ENCODE measurements at places on chromosomes 6 and 20.

GRCh38 chr6:33279257-33279695 is 2.4 kb downstream of the B3GALT4 start:
- no peak for DNase-seq

DNA sequence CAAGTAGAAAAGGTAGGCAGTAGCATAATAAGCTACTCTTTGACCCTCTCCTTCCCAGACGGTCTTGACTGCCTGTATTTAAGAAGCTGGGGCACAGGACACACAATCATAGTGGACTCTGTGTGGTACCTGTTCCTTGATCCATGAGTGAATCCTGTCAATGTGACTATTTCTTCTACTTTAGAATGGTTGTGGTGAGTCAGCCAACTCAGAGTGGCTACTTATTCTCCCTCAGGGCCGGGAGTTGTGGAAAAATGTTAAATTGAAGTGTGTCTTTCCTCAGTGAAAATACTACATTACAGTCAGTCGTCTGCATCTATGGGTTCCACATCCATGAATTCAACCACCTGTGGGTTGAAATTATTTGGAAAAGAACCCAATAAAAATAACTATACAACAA is 30.8 kb upstream of the PREP start:
- no peak for DNase-seq

DNA sequence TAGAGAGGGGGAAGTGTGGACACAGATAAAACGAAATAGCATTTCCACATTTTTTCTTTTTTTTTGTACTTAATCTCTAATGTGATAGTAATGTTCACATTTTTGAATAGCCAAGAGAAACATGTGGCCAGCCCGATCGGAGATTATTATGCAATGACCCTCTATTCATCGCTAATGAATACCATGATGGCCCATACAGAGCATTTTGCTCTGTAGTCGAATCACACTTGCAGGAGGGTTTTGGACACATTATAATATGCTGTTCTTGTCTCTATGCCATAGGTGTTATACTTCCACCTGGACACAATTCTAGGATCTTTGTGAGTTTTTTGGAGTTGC is 60.1 kb downstream of the MTHFD1L start:
- DNase-seq: no peak

GRCh38 chr20:25022680-25023079 is 30.1 kb upstream of the APMAP start:
- no peak for DNase-seq

- DNase-seq: no peak
These were observed 251.0 kb downstream of the UST start for GRCh38 chr6:148997865-148998264.

DNA sequence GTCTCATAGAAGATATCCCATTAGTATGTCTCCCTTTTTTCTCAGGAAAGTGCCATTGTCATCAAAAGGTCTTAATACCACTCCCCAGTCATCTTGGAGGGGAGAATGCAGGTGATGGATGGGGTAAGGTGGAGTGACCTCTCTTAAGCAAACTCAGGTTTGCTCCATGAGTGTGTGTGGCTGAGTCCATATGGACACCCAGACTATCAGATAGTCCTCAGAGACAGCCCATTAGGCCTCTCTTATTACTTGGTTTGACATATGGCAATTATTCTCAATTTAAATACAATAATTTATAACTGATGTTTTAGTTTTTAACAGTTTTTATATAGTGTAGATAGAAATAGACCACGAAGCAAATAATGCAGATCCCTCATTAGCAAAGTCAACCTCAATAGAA is 23.2 kb downstream of the LAMA4 start:
- no peak for DNase-seq

GRCh38 chr20:46915575-46916257 is 21.1 kb downstream of the EYA2 start:
- no peak for DNase-seq
